Suprapubic skin (tissue), 4 donors: ENCODE measurements at places on chromosomes 16 and 17.

GRCh38 chr17:50029185-50029584 is 26.7 kb upstream of the ITGA3 start:
- H3K36me3 ChIP-seq: no peaks in the 10 kb centered on the region
- DNase-seq: no peak
- H3K27ac ChIP-seq: no peak overlapping the region
- H3K4me1 ChIP-seq: peaks cover 25% of the 10 kb centered on the region
- no peak overlapping the region for H3K4me3 ChIP-seq
- peaks cover 13% of the 10 kb centered on the region for H3K27me3 ChIP-seq

GRCh38 chr16:81530296-81530721 is 85.7 kb downstream of the CMIP start:
- no peaks in the 10 kb centered on the region for H3K27me3 ChIP-seq
- no peak overlapping the region for H3K4me3 ChIP-seq
- H3K27ac ChIP-seq: peak overlapping the region; percentile 84
- DNase-seq: no peak
- no peaks in the 10 kb centered on the region for H3K36me3 ChIP-seq

DNA sequence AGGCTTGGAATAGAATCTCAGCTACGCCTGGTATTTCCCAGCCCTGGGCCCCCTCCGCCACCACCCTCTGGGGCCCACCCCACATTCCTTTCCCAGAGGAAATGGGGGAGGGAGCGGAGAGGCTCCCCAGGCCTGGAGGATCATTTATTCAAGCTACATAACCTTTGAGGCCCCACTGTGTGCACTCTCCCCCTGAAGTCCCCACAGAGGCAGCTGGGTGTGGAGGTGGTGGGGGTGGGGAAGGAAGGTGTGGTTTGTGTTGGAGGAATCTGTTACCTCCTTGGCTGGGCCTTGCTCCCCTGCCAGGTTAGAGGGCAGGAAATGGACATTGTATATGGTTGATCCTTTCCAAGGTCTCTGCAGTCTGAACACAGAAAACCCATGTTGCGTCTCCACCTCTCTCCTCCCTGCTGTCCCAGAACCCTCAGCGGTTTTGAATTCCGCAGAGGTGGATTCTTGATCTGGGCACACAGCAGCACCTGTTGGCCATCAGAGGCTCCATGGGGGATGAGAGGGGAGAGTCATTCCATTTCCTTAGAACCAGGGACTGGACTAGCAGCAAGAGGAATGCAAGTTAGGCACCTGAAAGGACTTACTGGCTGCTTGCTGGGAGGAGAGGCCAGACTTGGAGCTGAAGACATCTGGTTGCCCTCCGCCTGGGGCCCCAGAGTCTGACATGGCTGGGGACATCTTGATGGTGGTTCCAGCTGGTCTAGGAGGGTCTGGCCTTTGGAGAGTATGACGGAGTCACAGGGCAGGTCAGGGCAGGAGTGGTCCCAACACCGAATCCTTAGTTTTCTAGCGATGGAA is 23.0 kb downstream of the ARHGAP23 start:
- H3K27ac ChIP-seq: peak overlapping the region; percentile 76
- no peak for DNase-seq
- H3K4me1 ChIP-seq: peaks cover 76% of the 10 kb centered on the region
- no peaks in the 10 kb centered on the region for H3K36me3 ChIP-seq

GRCh38 chr16:88339930-88340754 is 42.6 kb upstream of the ZNF469 start:
- no peaks in the 10 kb centered on the region for H3K36me3 ChIP-seq
- H3K4me1 ChIP-seq: no peaks in the 10 kb centered on the region
- peaks cover 10% of the 10 kb centered on the region for H3K27me3 ChIP-seq
- H3K27ac ChIP-seq: no peak overlapping the region
- no peak overlapping the region for H3K4me3 ChIP-seq
- DNase-seq: no peak

- H3K27ac ChIP-seq: peak overlapping the region; percentile 91
- peak overlapping the region; percentile 36 for H3K4me3 ChIP-seq
- H3K36me3 ChIP-seq: no peaks in the 10 kb centered on the region
- H3K4me1 ChIP-seq: peaks cover 84% of the 10 kb centered on the region
- H3K27me3 ChIP-seq: no peaks in the 10 kb centered on the region
Observed at GRCh38 chr16:2159175-2159838, 3.7 kb downstream of the TRAF7 start.

GRCh38 chr17:14619821-14620220 is 318.9 kb downstream of the HS3ST3B1 start:
- no peaks in the 10 kb centered on the region for H3K36me3 ChIP-seq
- DNase-seq: no peak
- no peak overlapping the region for H3K4me3 ChIP-seq
- H3K4me1 ChIP-seq: no peaks in the 10 kb centered on the region
- H3K27me3 ChIP-seq: no peaks in the 10 kb centered on the region
